ENCODE measurements at places on chromosomes 6 and 20.

GRCh38 chr20:44714701-44715498 lies at the start of gene CCN5:
TSS of gene CCN5 (plus strand) at chr20:44715369. CDS start at chr20:44715391, 22 bp downstream.
- no peak for DNase-seq

- DNase-seq, result no peak
These were observed 72.7 kb downstream of the TRAM2 start for GRCh38 chr6:52503851-52504781.

GRCh38 chr20:23018432-23018831 lies 16.7 kb upstream of the SSTR4 start:
- DNase-seq, result no peak

GRCh38 chr20:3813848-3814581 lies 6.3 kb upstream of the AP5S1 start:
- DNase-seq, result no peak

DNA sequence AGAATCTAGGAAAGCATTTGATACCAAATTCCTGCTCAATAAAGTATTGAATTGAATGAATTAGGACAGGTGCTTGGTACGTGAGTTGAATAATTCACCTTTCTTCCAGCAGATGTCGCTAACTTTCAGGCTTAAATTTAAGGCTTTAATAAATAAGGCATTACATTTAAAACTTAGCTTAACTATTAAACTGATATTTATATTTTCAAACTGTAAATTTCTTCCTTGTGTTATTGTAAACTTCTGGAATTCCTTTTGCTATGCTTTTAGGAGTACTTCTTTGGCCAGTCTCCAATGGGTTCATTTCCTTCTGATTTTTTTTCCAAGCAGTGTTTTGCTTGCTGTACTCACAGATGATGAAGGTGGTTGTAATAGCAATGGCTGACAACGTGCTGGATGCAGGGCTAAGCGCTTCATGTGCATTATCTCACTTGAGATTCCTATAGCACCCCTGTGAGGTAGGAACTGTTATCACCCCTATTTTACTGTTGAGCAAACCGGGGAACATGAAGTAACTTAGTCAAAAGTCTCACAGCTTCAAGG lies 71.3 kb upstream of the SLC2A12 start:
- no peak for DNase-seq

DNA sequence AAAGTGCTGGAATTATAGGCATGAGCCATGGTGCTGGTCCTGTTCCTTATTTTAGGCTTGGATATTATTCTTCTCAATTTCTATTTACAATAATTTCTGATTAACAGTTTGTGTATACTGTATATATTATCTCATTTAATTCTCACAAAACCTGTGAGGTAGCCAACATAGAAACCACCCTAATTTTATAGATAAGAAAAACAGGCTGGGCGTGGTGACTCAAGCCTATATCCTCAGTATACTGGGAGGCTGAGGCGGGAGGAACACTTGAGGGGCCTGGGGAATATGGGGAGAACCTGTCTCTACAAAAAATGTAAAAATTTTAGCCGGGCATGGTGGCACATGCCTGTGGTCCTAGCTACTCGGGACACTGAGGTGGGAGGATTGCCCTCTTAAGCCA lies 3.8 kb upstream of the AFG1L start:
- no peak for DNase-seq

- DNase-seq, result no peak
These were observed 164.5 kb upstream of the CST7 start for GRCh38 chr20:24784607-24785006.

DNA sequence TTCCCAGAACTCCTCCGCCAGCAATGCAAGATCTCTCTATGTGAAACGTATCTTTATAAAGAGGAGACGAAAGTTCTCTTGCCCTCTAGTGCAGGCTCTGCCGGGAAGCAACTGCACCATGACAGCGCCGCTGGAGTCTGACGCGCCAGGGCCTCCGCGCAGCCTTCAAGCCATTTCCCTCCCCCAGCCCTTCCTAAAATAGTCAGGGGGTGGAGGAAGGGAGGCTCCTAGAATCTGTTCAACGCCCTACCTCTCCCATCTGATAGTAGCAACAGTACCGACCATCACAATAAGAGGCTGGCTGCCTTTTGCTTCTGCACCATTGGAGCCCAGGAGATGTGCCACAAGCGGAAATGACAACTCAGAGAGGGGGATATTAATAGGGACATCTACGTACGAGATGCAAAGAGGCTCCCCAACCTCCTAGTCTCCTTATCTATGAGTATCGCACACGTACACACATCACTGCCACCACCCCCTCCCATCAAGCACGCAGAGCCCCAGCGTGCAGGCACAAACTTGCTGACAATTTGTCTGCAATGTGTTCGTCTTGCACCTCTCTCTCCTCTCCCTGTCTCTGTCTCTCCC lies 1.0 kb downstream of the SYNE1 start:
- DNase-seq, result no peak

DNA sequence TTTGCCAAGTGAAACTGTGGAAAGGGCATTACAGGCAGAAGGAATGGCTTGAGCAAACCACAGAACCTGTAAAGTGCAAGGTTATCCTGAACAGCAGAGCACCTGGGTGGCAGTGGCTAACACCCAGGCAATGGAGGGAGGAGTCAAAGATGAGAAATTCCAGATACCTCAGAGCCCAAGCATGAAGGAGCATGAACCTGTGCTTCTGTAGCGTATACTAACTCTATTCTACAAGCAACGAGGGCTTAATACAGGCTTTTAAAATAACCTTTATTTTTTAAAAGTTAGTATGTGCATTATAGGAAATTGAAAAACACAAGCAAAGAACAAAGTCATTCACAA lies 77.0 kb downstream of the CNBD2 start:
- DNase-seq, result no peak

- DNase-seq, result no peak
These were observed 10.5 kb upstream of the SCUBE3 start for GRCh38 chr6:35203152-35203670.

GRCh38 chr20:37552415-37552814 lies 24.7 kb upstream of the BLCAP start:
- no peak for DNase-seq

DNA sequence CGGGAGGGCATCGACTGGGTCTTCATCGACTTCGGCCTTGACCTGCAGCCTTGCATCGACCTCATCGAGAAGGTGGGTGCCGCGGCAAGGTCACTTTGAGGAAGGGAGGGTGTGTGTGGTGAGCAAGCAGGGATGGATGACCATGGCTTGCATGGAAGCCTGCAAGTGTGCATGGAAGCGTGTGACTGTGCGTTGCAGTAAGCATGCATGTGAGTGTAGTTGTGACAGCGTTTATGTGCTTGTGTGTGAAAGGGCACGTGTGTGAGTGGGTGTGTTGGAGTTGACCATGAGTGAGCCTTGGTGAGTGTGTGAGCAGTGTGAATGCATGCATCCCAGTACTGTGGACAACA lies 32.5 kb downstream of the MYH7B start:
- no peak for DNase-seq

DNA sequence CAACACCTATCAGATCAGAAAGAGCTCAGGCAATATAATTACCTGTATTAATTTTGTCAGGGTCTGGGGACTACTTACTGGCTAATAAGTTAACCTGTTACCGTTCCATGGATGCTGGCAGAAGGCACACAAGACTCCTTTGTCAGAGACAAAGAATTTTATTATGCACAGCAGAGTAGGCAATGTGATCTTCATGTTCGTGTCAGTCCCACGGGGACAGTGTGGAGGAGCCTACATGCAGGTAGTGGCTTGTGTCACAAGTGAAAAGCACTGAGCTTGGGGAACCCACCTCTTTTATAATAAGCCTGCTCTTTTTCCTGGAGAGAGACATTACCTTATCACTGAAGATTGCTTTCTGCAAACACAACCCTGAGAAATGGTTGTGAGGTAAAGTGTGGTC lies 96.9 kb downstream of the CD164 start:
- no peak for DNase-seq

GRCh38 chr6:157613011-157613522 lies 210.0 kb upstream of the SNX9 start:
- DNase-seq, result no peak

GRCh38 chr6:36374194-36374593 lies 13.3 kb downstream of the ETV7 start:
- DNase-seq, result no peak

- DNase-seq, result no peak
These were observed 231.7 kb downstream of the SIM1 start for GRCh38 chr6:100232781-100233573.

DNA sequence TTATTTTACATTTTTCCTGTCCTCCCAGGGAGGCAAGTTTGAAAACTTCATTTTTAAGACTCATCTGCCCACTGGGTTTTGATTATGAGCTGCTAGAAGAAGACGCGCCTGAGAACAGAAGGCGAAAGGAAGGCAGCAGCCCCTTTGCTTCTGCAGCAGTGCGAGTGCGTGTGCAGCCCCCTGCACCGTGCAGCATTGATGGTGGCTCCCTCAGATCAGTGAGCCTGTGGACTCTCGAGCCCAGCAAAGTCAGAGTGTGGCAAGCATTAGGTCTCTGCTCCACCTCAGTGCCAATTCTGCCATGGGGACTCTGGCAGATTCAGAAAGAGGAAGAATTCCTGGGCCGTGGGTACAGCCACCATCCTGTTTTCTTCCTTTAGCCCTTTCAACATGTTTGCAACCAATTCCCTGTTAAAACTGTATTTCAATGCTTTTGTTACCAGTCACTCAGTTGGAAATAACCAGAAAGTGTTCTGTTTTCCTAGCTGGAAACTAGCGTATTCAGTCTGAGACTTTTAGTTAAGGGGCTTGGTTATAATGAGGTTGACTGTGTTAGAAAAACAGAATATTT lies 134.8 kb upstream of the OGFRL1 start:
- peak; percentile 13 for DNase-seq

- DNase-seq, result no peak
These were observed 354.5 kb downstream of the UTRN start for GRCh38 chr6:144639654-144640053.

GRCh38 chr6:144362042-144363018 lies 77.2 kb downstream of the UTRN start:
- no peak for DNase-seq

- no peak for DNase-seq
These were observed 1019.5 kb upstream of the MAP3K7 start for GRCh38 chr6:91606148-91606901.

- DNase-seq, result no peak
These were observed 3.7 kb upstream of the BEND3 start for GRCh38 chr6:107118976-107119375.

DNA sequence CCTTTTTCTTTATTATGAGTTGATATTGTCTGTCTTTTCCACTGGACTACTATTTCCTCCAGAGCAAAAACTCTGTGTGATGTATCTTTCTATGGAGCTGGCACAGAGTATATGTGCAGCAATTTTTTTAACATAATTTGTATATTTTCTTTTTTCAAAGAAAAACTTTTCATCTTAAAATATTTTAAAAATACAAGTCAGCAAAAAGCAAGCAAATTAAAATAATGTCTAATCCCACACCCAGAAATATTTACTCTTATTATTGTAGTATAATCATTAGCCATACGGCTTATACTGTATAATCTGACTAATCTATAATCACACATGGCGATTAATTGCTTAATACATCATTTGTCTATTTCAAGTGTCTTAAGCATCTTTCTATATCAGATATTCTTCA lies 49.7 kb upstream of the BTN3A2 start:
- DNase-seq, result no peak

GRCh38 chr6:75850026-75850833 lies 101.2 kb downstream of the MYO6 start:
- no peak for DNase-seq

GRCh38 chr6:4606821-4607704 lies 169.1 kb upstream of the CDYL start:
- DNase-seq, result no peak

GRCh38 chr20:51446656-51447055 lies 95.9 kb downstream of the NFATC2 start:
- DNase-seq, result no peak

DNA sequence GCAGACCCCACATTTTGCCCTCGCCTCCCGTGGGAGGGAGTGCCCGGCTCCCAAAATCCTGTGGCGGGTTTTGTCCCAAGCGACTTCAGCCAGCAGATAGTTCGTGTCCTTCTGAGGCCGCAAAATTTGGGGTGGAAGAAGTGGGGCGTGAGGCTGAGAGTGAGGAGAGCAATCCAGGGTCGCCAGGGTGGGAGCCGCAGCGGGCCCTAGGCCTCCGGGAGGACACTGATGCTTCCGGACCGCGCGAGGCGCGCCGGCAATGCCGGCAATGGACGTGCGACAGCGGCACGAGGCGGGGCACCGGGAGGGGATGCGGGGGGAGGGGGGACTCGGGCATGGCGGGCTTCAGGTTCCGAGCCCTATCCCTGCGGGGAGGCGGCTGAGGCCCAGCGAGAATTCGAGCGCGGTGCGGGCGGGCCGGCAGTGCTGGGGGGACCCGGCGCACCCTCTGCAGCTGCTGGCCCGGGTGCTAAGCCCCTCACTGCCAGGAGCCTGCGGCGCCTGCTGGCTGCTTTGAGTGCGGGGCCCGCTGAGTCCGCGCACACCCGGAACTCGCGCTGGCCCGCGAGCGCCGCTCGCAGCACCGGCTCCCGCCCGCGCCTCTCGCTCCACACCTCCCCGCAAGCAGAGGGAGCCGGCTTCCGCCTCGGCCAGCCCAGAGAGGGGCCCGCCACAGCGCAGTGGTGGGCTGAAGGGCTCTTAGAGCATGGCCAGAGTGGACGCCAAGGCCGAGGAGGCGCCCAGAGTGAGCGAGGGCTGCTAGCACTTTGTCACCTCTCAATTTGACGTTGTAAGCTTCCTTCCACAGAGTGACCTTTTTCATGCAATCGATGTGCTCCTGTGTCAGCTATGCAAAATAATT lies 143.8 kb downstream of the LPA start:
- DNase-seq, result peak; percentile 16

DNA sequence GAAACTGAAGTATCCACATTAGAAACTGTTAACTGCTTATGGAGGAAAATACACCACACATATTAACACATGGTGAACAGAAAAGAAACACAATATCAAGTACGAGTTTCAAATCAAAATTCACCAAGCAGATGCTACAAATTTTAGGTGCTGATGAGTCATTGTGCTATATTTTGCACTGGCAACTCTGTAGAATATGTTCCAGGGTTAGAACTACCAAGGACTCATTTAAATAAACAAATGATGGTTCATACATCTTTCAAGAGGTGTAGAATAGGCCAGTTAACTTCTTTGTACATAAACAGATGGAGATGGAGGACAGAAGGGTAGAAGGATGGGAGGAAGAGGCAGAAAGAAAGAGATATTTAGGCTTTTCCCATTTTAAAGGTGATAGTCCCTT lies 184.9 kb downstream of the ARHGAP18 start:
- DNase-seq, result no peak

GRCh38 chr20:50009521-50010454 lies 27.0 kb downstream of the SNAI1 start:
- DNase-seq, result no peak

DNA sequence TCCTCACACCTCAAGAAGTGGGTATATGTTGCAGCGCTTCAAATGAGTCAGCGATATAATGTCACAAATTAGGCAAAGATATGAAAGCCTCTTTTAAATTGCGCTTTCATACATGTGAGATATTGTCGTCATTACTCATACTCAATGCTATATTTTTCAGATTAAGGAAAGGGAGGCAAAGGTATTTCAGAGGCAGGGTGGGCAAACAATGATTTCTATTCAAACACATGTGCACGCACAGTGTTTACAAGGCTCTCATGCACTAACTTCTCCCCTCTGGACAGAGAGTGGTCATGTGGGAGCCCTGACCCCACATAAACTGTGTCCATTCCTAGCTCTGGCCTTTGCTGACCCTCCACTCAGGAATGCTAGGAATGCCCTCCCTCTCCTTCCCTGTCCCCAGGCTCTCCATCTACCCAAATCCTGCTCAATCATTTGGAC lies 112.1 kb upstream of the TMEM170B start:
- no peak for DNase-seq

Data from GDM1 (cell line).